ENCODE measurements at places on chromosomes 2 and 18.

DNA sequence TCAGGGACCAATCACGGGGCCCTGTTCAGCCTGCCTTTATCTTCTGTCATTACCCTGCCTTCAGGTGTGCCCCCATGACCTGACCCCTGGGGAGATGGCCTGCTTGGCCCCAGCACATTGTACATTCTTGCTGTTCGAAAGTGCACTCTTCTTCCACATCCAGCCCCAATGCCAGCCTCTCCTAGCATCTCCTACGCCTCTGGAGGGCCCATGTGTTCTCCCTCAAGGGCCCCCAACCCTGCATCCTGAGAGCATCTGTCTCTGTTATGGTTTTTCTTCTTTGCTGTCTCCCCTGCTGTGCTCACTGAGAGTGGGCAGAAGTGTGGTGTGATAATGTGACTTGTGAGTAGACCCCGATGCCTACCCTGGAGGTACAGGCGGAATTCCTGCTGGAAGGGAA lies 41.5 kb upstream of the OTOS start:
- DNase-seq = no peak

DNA sequence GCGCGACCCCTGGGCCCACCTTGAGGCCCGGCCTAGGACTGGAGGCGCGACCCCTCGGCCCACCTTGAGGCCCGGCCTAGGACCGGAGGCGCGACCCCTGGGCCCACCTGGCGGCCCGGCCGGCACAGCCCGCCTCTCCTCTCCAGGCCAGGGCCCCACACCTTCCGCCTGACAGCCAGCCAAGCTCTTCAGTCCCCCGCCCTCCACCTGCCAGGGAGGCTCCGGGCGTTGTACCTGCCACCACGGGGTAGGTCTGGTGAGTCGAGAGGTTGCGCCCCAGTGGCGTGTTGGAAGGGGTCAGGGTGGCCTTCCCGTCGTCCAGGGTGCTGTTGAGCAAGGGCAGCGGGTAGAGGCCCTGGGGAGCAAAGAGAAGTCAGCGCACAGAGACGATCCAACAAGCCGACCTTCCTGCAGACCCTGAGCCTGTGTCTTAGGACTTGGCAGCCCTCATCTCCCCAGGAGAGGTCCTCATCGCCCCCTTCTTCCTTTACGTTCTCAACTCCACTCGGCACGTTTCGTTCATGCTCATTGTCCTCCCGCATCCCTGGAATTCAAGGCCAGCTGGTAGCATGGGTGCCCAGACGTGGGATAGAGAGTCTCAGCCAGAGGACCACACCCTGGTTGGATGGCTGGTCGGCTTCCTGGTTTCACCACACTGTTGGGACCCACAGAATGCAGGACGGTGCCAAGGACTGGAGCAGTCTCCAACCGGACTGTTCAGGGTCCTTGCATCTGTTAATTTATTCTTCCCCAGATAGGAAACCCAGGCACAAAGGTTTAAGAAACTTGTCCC lies 42.2 kb downstream of the PAX8 start:
- DNase-seq = no peak

GRCh38 chr2:43762286-43762685 lies 11.6 kb upstream of the DYNC2LI1 start:
- no peak for DNase-seq

- no peak for DNase-seq
Measured at GRCh38 chr18:65093346-65093745, 657.5 kb upstream of the CDH7 start.

DNA sequence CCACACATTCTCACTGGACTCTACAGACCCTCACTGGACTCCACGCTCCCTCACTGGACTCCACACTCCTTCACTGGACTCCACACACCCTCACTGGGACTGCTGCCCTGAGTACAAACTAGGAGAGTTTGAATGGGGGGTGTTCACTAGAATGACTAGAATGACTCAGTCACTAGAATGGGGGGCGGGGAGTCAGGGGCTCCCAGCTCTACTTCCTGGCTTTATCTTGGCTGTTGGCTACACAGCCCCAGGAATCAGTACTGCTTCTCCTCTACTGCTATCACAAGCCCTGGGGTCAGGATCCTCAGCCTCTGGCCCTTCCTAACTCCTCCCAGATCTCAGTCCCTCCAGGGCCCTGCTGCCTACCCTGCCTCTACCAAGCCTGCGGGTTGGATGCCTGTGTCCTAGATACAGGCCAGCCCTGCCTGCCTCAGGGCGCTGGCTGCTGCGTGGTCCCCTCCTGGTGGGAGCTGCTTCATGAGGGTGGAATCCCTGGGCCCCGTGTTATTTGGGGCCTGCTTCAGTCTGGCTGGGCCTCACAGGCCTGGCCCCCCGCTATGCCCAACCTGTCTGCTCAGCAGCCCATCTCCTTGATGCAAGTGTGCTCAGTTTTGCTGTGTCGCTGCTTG lies 7.8 kb downstream of the PTMA start:
- DNase-seq = no peak

- DNase-seq = no peak
Measured at GRCh38 chr2:72080286-72081145, 67.1 kb downstream of the CYP26B1 start.

GRCh38 chr2:26274058-26274613 lies 29.4 kb downstream of the HADHB start:
- no peak for DNase-seq

DNA sequence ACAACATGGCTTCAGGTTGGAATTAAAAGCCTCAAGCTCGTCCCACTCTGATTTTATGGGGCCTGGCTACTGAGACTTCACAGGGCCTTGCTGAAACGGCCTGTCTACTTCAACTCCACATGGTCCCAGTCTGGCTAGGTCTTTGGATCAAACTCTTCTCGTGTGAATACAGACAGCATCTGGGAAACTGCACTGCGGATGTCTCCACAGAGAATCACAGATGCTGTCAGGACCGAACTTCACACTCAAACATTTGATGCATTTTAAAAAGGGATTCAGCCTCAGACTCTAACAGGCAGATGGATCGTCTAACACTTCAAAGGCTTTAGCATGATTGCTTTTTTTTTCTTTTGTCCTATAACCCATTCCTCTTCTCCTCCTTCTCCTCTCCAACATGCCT lies 198.5 kb downstream of the ZNF521 start:
- no peak for DNase-seq
